Small intestine (tissue), 16 donors: ENCODE measurements at places on chromosomes 5 and 9. TPM values are rescaled to one million over a fixed set of nuclear protein-coding genes. Genes with fewer than 3 reads are reported as not detected.

DNA sequence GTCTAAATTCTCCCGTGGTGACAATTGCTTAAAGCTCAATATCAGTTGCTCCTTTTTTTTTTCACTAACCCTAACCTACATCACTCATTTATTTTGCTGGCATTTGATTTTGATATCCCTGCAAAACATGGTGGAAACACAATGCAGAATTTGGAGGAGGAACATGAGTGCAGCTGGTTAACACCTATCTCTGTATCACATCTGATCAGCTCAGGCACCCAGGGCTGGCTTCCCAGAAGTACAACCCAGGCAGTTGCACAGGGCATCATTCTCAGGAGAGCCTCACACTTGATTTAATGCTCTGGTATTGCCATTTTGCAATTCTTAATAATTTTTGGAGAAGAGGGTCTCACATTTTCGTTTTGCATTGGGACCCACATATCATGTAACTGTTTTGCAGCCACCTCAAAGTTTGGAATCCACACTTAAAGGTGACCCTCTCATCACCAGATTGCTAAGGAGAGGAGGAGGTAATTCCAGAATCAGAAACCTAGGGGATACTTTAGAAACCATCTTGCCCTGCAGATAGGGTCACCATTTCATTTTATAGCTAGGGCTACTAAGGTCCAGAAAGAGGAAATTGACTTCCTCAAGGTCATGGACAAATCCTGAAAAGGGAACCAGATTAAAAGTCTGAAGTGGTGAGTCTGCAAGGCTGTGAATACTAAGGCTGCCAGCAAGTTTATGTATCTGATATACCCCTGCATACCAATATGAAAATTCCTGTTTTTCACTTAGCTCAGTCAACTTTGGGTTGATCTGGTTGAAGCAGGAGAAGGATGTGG lies 19.3 kb upstream of the ADAM19 start:
- no peaks in the 10 kb centered on the region for H3K36me3 ChIP-seq
- no peak for DNase-seq
- H3K27ac ChIP-seq = no peak overlapping the region

- H3K4me3 ChIP-seq = no peak overlapping the region
- H3K27ac ChIP-seq = no peak overlapping the region
- no peaks in the 10 kb centered on the region for H3K27me3 ChIP-seq
- H3K36me3 ChIP-seq = no peaks in the 10 kb centered on the region
Observed at GRCh38 chr9:36550135-36550534, 22.6 kb upstream of the MELK start.

DNA sequence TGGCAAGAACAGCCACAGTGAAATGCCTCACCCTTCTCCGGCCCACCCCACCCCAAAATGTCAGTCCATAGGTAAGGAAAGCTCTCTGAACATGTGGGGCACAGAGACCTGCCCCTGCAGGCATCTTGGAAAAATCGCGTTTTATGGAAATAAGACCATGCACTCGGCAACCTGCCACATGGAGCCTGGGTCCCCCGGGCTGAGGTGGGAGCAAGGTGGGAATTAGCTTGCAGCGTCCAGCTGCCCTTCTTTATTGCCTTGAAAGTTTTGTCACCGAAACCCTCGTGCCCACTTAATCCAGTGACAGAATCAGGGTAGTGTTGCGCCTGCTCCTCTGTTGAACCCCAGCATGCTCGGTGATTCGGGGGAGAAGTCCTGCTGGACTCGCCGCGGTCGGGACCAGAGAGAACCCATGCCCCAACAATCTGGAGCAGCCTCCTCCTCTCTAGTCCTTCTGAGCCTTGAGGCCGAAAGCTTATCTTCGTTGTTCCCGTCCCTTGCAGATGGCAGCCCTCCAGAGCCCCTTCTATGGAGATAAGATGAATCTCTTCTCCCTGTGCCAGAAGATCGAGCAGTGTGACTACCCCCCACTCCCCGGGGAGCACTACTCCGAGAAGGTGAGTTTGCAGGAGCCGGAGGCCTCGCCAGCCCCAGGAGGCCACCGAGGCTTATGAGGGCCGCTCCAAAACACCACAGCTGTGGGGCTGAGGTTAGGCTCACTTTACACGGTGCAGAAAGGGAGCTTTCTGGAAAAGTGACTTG lies 67.9 kb downstream of the PSMB7 start:
- no peak overlapping the region for H3K27ac ChIP-seq
- no peak for DNase-seq
- H3K4me3 ChIP-seq = no peak overlapping the region
- peaks cover 89% of the 10 kb centered on the region for H3K36me3 ChIP-seq
- no peaks in the 10 kb centered on the region for H3K4me1 ChIP-seq
- H3K27me3 ChIP-seq = no peaks in the 10 kb centered on the region

EXOSC2 gene
- 11.1 TPM for polyA plus RNA-seq

IL4 gene
- not detected for polyA plus RNA-seq

C5orf52 gene
- polyA plus RNA-seq = 0.22 TPM
